ENCODE measurements at places on chromosomes 2 and 18. TPM values are rescaled to one million over a fixed set of nuclear protein-coding genes. Genes with fewer than 3 reads are reported as not detected.

DNA sequence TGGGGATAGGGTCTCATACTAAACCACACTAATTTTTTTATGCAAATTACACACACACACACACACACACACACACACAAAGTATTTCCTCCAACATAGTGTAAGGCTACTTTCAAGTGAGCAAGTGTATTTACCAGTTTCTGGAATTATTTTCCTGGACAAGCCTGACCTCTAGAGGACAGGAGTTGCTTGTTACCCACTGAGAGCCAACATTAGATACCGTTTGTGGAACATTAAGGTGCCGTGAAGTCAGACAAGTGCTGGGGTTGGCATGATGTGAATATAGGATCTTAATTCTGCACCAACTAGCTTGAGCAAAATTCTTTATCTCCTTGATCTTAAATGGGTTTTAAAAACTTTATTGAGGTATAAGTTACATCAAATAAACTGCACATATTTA is 39.3 kb upstream of the SERPINB2 start:
- no peaks in the 10 kb centered on the region for H3K4me1 ChIP-seq
- no peak overlapping the region for H3K27ac ChIP-seq
- no peak for DNase-seq
- H3K36me3 ChIP-seq, result no peaks in the 10 kb centered on the region
- no peak overlapping the region for H3K4me3 ChIP-seq

GRCh38 chr2:134074619-134075018 is 179.3 kb upstream of the MGAT5 start:
- no peak for DNase-seq
- no peak overlapping the region for H3K4me3 ChIP-seq
- no peaks in the 10 kb centered on the region for H3K27me3 ChIP-seq
- H3K36me3 ChIP-seq, result no peaks in the 10 kb centered on the region

GRCh38 chr2:191642541-191642940 is 35.4 kb upstream of the NABP1 start:
- no peak for DNase-seq
- no peaks in the 10 kb centered on the region for H3K27me3 ChIP-seq
- peaks cover 6% of the 10 kb centered on the region for H3K4me1 ChIP-seq
- H3K36me3 ChIP-seq, result no peaks in the 10 kb centered on the region
- no peak overlapping the region for H3K4me3 ChIP-seq

CYTIP gene
- total RNA-seq, result 8.0 TPM

ADRA2B gene
- 0.90 TPM for total RNA-seq

DNA sequence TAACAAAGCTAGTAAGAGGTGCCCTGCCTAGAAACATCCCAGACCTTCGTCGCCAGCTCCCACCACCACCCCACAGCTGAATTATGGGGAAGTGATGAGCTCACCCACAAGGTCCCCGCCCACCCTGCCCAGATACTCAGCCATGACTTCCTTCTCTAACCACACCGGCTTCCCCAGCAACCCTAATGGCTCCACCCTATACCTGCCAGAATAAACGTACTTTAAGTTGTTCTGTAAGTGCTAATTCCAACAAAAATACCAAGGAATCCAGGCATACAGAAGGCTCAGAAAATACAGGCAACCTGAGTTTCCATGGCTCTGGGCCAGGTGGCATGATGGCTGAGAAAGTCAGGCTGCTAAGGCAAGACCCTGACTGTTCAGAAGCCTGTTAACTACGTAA is 39.1 kb downstream of the TMEM163 start:
- no peak overlapping the region for H3K27ac ChIP-seq
- H3K27me3 ChIP-seq, result no peaks in the 10 kb centered on the region
- DNase-seq, result no peak
- no peaks in the 10 kb centered on the region for H3K36me3 ChIP-seq

METTL8 gene
- total RNA-seq, result 20.0 TPM

SFTPB gene
- 17.3 TPM for total RNA-seq

TPO gene
- total RNA-seq, result 0.94 TPM

DNA sequence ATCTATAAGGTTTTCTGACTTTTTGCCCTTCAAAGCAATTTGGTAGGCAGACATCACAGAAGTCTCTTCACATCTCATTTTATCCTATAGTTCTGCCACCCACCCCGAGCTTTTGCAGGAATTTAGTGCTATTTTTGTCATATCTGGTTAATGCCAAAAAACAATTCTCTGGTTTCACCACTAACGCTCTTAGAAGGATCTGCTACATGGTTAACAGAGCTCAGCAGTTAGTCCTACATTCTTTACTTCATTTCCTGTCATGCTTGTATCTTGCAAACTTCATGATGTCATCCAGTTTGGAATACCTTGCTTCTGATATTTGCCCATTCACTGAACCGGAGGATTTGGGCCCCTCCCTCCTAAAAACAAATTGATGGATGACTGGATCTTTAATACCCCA is 116.8 kb upstream of the SERPINE2 start:
- no peaks in the 10 kb centered on the region for H3K36me3 ChIP-seq
- H3K4me3 ChIP-seq, result no peak overlapping the region
- H3K4me1 ChIP-seq, result no peaks in the 10 kb centered on the region
- no peak overlapping the region for H3K27ac ChIP-seq

- no peaks in the 10 kb centered on the region for H3K36me3 ChIP-seq
- no peaks in the 10 kb centered on the region for H3K27me3 ChIP-seq
- H3K4me1 ChIP-seq, result no peaks in the 10 kb centered on the region
- no peak overlapping the region for H3K27ac ChIP-seq
These were observed 2.4 kb upstream of the RNF144A start for GRCh38 chr2:6914828-6915227.

DNA sequence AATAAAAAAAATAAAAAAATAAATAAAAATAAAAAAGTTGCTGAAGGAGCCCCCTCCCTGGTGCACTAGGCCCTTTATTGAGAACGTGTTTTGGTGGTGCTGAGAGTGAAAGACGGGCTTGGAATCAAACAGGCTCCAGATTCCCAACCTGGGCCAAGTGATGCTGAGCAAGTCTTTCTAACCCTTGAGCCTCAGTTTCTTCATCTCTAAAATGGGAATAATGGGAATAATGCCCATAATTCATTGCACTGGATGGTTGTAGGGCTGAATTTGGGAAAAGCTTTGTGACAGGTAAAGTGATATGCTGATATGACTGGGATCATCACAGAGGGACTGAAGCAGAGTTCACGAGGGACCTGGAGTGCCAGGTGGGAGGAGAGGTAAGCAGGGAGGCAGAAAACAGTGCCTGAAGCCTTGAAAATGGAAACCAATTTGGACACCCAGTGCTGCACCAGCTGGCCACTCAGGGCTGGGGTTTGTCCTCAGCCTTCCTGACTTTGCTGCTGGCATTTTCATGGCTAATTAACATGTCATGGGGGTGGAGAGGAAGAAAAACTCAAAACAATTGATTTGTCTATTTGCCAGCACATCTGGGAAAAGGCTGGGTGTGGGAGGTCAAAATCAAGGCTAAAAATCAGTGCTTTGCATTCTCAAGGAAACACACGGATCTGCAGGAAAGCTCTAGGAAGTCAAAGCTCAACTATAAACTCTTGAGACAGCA is 241.3 kb downstream of the LOXHD1 start:
- H3K27ac ChIP-seq, result no peak overlapping the region
- H3K4me3 ChIP-seq, result no peak overlapping the region
- no peaks in the 10 kb centered on the region for H3K36me3 ChIP-seq
- no peaks in the 10 kb centered on the region for H3K4me1 ChIP-seq
- no peak for DNase-seq
- H3K27me3 ChIP-seq, result no peaks in the 10 kb centered on the region

DNA sequence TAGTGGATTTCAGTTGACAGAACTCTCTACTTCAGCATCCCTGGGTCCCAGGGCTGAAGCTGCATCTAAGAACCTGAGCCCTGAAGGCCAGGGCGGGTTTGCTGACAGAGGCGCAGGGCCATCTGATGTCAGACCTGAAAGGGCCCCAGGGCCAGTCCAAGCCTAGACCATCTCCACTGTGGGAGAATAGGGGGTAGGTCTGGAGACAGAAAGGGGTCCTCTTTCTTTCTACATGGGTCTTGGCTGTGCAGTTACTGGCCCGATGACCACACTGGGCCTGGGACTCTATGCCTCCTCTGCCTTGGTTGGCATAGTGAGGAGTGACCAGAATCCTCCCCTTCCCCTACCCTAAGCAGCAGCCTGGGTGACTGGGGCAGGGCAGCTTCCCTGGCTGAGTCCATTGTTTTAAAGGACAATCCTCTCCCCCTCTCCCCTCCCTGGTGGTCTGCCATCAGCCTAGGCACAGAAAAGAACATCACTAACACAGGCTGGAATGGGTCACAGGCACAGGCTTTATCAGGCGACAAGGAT is 34.5 kb downstream of the HS1BP3 start:
- no peaks in the 10 kb centered on the region for H3K4me1 ChIP-seq
- H3K4me3 ChIP-seq, result no peak overlapping the region
- no peaks in the 10 kb centered on the region for H3K27me3 ChIP-seq
- no peak for DNase-seq

Measured in colonic mucosa (tissue), 4 donors.